ENCODE measurements at places on chromosomes 6 and 20.

GRCh38 chr6:113144117-113144516 is 713.0 kb upstream of the MARCKS start:
- DNase-seq: no peak

GRCh38 chr6:35082046-35082732 is 59.0 kb downstream of the TCP11 start:
- no peak for DNase-seq

DNA sequence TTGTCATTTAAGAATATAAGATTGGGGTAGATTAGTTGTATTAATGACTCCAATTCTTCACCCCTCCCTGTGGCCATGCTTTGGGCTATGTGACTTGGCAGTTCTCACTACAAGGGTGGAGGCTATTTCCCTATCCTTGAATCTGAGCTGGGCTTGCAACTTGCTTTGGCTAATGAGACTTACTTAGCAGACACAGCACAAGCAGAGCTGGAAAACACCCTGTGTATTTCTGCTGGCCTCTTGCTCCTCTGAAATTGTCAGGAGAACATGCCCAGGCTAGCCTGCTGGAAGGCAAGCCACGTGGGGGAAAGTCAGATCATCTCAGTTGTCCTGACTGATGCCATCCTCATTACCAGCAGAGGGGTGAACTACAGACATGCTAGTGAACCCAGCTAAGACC is 126.5 kb upstream of the HDGFL1 start:
- DNase-seq: no peak

DNA sequence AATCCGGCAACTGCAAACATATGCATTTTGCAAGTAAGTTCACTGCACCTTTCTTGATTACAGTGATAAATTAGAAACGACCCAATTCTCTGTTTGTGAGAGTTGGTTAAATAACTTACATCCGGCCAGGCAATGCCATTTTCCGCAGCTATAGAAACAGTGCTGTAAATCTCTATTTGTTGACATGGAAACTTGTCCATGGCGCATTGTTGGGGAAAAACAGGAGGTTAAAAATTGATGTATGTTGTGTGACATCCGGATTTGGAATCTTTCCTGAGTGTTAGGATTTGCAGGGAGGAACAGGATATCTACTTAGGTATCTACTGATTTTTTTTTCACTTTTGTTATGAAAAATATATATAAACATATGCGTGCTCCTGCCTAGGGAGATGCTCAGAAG is 66.5 kb downstream of the DLGAP4 start:
- DNase-seq: no peak

GRCh38 chr6:51269876-51270275 is 451.2 kb downstream of the TFAP2B start:
- DNase-seq: no peak

DNA sequence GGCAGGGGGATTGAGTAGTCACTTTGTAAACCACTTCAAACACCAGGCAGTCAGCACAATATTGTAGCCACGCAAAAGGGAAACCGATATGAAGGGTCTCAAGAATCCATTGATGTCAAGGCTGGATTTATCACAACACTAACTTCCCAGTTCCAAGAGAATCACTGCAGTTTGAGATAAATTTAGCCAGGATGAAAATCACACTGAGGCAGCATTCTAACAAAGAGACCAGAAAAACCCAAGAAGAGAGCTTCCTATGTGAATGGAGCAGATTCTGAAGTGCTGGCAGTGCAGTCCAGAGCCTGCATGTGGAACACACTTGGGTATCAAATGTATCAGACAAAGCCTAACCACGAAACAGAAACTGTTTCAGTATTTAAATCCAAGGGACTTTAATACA is 84.6 kb downstream of the KIF16B start:
- DNase-seq: no peak

DNA sequence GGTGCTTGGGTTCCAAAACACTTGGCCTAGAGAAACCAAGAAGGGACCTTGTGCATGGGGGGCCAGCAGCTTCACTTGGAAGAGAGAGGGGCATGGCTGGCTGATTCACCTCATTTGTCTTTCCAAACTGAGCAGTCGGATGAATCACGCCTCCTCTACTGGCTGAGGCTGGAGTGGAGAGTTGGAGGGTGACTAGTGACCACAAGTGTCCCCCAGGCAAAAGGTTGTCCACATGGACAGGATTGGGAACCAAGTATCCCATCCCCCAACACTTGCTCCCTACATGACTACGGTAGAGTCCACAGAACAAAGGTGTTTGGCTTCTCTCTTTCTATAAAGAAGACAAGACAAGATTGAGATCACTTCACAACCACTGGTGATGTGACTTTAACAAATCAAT is 875.6 kb downstream of the QKI start:
- DNase-seq: no peak

- no peak for DNase-seq
Measured at GRCh38 chr20:36086767-36087166, 67.8 kb upstream of the EPB41L1 start.

GRCh38 chr6:23329086-23329485 is 759.7 kb downstream of the HDGFL1 start:
- DNase-seq: no peak

DNA sequence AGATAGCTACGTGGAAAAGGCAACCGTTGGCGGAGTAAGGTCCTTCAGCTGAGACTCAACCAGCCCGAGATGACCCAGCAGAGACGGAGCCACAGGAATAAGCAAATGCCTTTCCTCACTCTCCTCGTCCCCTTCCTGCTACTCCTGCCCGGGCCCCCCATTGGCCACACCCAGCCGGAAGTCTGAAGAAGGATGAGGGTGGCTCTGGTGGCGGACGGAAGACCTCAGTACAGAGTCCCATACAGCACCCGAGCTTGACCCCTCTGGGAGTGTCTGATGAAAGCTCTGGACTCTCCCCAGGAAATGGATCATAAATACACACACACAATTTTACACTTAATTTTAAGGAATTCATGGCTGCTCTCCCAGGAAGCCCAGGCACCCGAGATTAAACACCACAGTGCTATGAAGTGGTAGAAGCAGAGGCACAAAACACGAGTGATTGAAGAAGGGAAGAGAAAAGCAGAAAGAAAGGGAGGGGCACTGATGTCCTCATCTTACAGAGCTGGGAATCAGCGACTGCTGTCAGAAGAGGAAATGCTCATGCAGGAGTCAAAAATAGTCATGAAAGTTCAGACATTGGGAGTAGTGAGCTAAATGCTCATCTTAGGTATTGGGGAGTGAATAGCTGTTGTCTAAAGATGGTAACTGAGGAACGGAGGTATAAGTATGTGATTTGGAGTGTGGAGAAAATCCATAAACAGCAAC is 125.6 kb downstream of the BANF2 start:
- no peak for DNase-seq

DNA sequence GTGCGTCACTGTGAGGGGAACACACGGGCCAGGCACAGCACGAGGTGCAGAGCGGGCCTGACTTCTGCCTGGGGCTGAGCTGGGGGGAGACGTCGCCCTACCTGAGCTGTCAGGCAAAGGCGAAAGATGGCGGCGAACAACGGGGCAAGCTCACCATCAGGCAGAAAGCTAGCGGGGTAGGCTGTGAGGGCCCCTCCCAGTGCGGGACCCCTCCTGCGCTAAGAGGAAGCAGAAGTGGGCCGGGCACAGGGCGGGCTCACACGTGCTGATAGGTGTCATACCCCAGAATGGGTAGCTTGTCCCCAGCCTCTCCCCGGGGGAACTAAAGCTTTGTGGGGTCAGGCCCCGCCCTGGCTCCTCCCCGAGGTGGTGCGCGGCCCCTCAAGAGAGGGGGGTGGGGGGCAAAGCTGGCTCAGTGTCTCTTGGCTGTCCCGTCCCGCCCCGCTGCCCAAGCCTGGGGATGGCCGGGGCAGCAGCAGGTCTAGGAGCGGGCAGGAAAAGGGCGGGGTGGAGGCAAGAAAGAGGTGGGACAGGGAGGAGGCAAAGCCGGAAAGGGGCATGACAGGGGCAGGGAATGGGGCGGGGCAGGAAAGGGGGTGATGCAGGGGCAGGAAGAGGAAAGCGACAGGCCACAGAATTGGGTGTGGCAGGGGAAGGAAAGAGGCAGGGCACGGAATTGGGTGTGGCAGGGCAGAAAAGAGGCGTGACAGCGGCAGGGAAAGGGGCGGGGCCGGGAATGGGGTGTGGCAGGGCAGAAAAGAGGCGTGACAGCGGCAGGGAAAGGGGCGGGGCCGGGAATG is 14.7 kb downstream of the UCKL1 start:
- DNase-seq: peak; percentile 82

DNA sequence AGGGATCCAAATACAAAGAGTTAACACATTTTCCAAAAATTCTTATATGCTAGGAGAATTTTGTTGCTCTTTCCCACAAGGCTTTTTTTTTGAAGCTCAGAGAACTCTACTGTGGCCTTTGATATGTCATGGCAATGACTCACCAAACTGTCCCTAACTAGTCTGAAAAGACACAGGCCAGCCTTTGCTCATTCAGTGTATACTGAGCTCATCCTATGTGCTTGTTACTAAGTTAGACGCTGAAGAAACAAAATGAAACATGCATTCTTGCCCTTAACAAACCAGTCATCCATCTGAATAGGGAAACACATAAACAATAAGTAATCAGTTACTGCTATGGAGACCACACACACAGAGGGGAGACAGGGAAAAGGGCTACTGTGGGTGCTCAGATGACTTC is 291.8 kb downstream of the FOXC1 start:
- DNase-seq: no peak

DNA sequence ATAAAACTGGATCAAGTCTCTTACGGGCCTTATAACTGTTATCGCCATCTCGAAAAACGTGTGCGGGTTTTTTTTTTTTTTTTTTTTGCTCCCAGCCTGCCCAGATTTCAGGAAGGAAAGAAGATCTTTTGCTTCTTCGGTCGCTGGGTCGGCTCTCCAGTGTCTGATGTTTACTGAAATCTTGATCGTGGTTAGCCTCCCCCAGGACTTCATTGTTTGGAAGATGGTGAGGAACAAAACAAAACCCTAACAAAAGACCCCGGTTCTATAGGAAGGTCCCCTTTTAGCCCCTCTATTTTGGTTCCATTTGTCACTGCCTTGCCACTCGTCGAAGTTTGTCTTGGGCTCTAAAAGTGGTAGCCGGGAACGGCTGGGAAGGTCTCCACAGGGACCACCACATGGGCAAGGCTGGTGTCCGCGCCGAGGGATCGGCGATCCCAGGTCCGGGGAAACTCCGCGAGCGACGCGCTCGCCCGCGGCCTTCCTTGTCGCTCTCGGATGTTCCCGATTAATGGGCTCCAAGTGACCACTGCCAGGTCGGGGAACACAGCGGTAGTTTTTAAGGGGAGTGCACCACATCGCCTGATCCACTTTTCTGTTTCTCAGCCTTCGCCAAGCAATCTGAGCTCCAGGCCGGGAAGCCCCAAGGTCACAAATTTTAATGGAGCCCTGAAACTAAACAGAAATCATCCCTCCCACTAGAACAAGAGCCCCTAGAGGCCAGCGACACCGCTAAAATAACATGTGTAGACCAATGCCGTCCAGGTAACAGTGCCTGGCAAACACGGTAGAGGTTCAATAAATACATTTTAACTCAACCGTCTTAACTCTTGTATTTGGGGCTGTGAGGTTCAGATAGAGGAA is 27.0 kb downstream of the TRIM27 start:
- peak; percentile 26 for DNase-seq
